Heart right ventricle (tissue), 16 donors: ENCODE measurements at places on chromosomes 12 and 14. TPM values are rescaled to one million over a fixed set of nuclear protein-coding genes. Genes with fewer than 3 reads are reported as not detected.
A peak's percentile ranks its signal among the peaks of the same experiment; 100 is the strongest.

KRT6C gene
- not detected for total RNA-seq

GRCh38 chr14:70254476-70254961, 65.8 kb upstream of the SLC8A3 start:
- no peak overlapping the region for H3K27ac ChIP-seq
- peak overlapping the region; percentile 46 for H3K4me3 ChIP-seq
- no peaks in the 10 kb centered on the region for H3K4me1 ChIP-seq
- H3K27me3 ChIP-seq: peaks cover 62% of the 10 kb centered on the region
- H3K36me3 ChIP-seq: no peaks in the 10 kb centered on the region
- no peak for DNase-seq

NPC2 gene
- total RNA-seq: 258 TPM

KITLG gene
- 7.6 TPM for total RNA-seq

DNA sequence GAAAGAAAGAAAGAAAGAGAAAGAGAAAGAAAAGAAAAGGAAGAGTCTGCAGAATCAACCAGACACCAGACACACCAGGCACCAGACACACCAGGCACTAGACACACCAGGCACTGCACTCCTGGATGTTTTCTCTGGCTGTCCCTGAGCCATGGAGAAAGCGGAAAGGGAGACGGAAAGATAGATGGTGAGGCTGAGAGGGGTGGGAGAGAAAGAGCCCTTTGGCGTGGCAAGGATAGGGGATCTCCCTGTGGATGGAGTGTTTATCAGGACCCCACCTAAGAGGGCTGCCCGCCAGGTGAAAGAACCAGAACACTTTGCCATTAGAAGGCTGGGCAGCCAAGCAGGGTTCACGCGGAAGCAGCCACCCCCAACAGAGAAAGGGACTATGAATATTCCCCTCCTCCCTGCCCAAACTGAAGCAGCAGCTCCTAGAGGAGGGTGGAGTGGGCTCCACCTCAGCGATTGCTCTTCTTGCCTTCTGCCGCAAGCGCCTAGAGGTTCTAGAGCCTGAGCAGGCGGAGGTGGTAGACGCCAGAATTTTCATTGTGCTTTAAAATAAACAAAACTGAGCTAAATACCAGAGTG, 13.4 kb downstream of the ST8SIA1 start:
- DNase-seq: no peak
- H3K27ac ChIP-seq: no peak overlapping the region
- no peaks in the 10 kb centered on the region for H3K4me1 ChIP-seq
- no peaks in the 10 kb centered on the region for H3K36me3 ChIP-seq

LMNTD1 gene
- total RNA-seq: not detected

- no peak overlapping the region for H3K27ac ChIP-seq
- H3K4me3 ChIP-seq: no peak overlapping the region
- H3K27me3 ChIP-seq: no peaks in the 10 kb centered on the region
- no peaks in the 10 kb centered on the region for H3K36me3 ChIP-seq
- no peak for DNase-seq
Measured at GRCh38 chr12:15225136-15225862, 4.1 kb upstream of the RERG start.

DNA sequence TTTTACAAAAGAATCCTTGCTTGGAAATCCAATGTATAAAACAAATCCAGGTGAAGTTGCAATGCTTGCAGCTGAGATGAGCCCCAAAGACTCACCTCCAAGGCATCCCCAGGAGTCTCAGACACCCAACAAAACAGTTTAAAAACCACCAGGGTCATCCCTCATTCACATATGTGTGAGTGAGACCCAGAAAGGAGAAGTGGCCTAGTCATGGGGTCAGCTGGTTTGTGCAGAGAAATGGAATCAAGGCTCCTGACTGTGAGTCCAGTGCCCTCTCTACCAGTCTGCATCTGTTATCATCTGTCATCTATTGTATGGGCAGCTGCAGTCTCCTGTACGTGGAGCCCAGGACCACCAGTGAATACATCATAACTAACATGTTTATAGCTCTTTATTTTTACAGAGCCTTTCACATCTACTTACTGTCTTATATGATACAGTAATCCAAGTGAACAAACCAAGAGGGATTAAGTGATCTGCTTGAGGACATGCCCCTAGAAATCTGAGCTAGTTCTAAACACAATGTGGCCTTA, 27.1 kb downstream of the PLEKHG7 start:
- no peak overlapping the region for H3K27ac ChIP-seq
- no peaks in the 10 kb centered on the region for H3K36me3 ChIP-seq
- peaks cover 2% of the 10 kb centered on the region for H3K4me1 ChIP-seq
- no peaks in the 10 kb centered on the region for H3K27me3 ChIP-seq

DNA sequence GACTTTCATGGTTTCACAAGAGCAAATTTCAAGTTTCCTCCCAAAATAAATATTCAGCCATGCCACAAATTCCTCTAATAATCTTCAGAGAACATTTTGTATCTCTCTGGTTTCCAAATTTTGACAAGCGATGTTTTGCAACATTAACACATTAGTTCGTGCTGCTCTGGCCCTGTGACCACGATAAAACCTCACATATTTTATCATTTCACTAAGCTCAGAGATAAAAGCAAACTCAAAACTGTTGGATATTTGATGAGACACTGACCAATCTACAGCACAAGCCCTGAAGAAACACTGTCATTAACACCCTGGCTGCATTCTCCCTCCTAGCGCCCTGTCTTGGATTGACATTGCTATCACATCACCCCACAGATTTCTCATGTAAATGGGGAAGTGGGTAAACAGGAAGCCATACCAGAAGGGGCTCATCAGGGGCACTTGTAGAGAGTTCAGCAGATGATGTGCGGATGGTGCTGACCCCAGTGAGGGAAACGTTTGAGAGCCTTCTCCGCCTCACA, 264.3 kb downstream of the PRKD1 start:
- H3K36me3 ChIP-seq: no peaks in the 10 kb centered on the region
- no peak for DNase-seq
- H3K27me3 ChIP-seq: no peaks in the 10 kb centered on the region
- no peak overlapping the region for H3K27ac ChIP-seq

GRCh38 chr14:33026850-33027430, 88.3 kb downstream of the NPAS3 start:
- no peak overlapping the region for H3K27ac ChIP-seq
- no peak overlapping the region for H3K4me3 ChIP-seq
- H3K4me1 ChIP-seq: no peaks in the 10 kb centered on the region

- no peak overlapping the region for H3K27ac ChIP-seq
- peaks cover 10% of the 10 kb centered on the region for H3K27me3 ChIP-seq
- H3K4me1 ChIP-seq: no peaks in the 10 kb centered on the region
- H3K36me3 ChIP-seq: no peaks in the 10 kb centered on the region
- no peak overlapping the region for H3K4me3 ChIP-seq
Measured at GRCh38 chr12:127310548-127310947, 956.4 kb upstream of the TMEM132C start.

DNA sequence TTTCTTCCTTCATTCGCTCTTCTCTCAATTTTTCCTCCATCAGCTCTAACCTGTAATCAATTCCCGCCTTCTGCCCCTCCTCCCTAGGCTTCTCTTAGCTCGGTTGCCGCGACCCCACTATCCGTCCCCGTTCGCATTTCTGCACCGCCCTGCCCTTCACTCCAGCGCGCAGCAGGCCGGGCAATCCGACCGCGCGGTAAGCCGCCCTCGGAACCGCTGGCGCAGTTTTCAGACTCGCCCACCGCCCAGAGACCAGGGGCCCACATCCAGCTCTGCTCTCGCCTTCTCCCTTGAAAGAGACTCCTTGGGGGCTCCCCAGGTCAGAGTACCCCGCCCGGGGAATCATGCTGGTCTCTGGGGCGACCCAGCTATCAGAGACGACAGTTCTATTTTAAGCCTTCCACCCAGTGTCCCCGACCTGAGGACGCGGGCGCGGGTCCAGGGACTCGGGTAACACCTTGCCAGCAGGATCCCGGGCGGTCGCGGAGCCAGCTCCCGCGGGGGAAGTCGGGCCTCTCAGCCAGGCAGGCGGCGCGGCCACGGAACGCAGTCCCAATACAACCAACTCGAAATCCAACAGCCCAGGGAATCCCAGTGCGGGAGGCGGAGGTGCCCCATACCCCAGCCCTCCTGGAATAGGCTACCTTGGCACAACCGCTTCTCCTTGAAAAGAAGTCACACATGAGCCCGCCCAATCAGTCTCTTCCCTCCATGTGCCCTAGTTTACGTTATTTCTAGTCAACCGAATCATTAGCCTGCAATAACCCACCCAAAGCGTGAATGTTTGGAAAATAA, 5.7 kb upstream of the SLC38A4 start:
- H3K36me3 ChIP-seq: no peaks in the 10 kb centered on the region
- H3K4me3 ChIP-seq: peak overlapping the region; percentile 49
- peak; percentile 79 for DNase-seq
- H3K4me1 ChIP-seq: peaks cover 16% of the 10 kb centered on the region

- H3K27ac ChIP-seq: no peak overlapping the region
- H3K36me3 ChIP-seq: peaks cover 35% of the 10 kb centered on the region
- no peaks in the 10 kb centered on the region for H3K27me3 ChIP-seq
- DNase-seq: no peak
- no peak overlapping the region for H3K4me3 ChIP-seq
Measured at GRCh38 chr12:7093486-7093885, 1.2 kb upstream of the C1R start.

- H3K27ac ChIP-seq: no peak overlapping the region
- no peak for DNase-seq
- H3K27me3 ChIP-seq: peaks cover 18% of the 10 kb centered on the region
- H3K36me3 ChIP-seq: no peaks in the 10 kb centered on the region
Measured at GRCh38 chr12:111066744-111067437, 146.5 kb upstream of the MYL2 start.

DNA sequence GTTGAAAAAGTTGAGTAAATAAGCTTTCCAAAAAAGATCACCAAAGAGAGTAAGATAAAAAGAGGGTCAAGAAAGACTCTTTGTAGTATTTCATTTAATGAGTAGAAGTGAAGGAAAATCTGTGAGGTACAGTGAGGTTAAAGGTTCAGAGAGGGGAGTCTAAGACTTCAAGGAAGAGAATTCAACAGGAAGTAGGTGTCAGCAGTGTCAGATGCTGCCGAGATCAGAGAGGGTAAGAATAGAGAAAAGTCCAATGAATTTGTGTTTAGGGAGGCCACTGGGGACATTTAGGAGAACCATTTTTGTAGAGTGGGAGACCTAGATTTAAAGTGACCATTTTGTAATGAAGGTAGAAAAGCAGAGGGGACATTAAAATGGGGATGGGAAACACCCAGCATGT, 71.6 kb upstream of the KRAS start:
- H3K27me3 ChIP-seq: no peaks in the 10 kb centered on the region
- H3K27ac ChIP-seq: no peak overlapping the region
- H3K4me3 ChIP-seq: no peak overlapping the region
- H3K4me1 ChIP-seq: no peaks in the 10 kb centered on the region

MYL2 gene
- 33,056 TPM for total RNA-seq

GRCh38 chr12:25629341-25629740, 76.3 kb upstream of the LMNTD1 start:
- H3K27ac ChIP-seq: no peak overlapping the region
- no peak for DNase-seq
- no peaks in the 10 kb centered on the region for H3K4me1 ChIP-seq
- peaks cover 4% of the 10 kb centered on the region for H3K27me3 ChIP-seq
- H3K4me3 ChIP-seq: no peak overlapping the region
- no peaks in the 10 kb centered on the region for H3K36me3 ChIP-seq

DNA sequence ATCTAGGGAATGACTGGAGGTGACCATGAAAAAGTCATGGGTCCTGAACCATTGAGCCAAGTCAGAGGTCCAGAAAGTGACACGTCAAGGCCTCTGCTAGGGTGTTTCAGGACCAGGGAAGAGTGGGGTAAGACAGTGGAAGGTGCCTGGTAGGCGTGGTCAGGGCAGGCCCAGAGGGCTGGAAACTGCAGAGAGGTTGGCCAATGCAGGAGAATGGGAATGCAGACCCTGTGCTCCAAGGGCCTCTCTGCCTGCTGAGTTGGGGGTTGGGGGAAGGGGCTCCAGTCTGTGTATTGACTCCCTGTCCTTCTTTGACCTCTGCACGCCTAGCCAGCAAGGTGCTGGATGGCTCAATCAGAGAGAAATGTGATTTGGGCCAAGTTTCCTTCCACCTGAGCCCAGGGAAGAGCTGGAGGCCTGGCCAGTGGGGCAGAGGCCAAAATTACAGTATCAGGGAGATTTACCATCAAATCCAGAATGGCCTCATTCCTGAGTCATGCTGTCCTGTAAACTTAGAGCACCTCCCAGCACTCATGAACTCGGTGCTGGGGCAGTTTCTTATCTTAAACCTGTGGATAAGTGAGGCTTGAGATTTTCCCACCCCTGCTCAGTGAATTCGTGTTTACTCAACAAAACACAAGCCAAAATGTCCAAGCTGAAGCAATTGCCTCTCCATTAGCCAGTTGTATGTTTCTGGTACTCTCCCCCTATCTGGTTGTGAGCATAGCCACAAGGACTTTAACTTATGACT, 24.4 kb downstream of the IRF2BPL start:
- H3K4me3 ChIP-seq: no peak overlapping the region
- H3K27me3 ChIP-seq: no peaks in the 10 kb centered on the region
- H3K36me3 ChIP-seq: no peaks in the 10 kb centered on the region
- no peak overlapping the region for H3K27ac ChIP-seq
- peaks cover 12% of the 10 kb centered on the region for H3K4me1 ChIP-seq
- no peak for DNase-seq

GRCh38 chr12:105852496-105852895, 286.3 kb downstream of the NUAK1 start:
- no peak overlapping the region for H3K27ac ChIP-seq
- H3K27me3 ChIP-seq: no peaks in the 10 kb centered on the region
- H3K4me3 ChIP-seq: no peak overlapping the region
- no peak for DNase-seq

GPX2 gene
- total RNA-seq: not detected

DNA sequence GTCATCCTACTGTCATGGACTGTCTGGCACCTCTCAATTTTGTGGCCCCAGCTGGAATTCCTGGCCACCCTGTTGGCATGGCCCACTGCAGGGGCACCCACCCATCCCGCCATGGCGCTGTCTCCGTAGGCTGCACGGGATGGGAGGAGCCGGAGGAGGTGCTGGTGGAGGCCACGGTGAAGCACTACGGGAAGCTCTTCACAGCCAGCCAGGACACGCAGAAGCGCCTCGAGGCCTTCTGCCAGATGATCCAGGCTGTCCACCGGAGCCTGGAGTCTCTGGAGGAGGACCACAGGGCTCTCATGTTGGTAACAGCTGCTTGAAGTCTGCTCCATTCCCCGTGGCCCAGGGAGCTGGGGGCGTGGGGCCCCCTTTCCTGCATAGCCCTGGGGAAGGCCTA, 3.9 kb downstream of the CCDC197 start:
- H3K27ac ChIP-seq: no peak overlapping the region
- no peaks in the 10 kb centered on the region for H3K27me3 ChIP-seq
- H3K4me3 ChIP-seq: no peak overlapping the region
- peaks cover 6% of the 10 kb centered on the region for H3K4me1 ChIP-seq
- no peaks in the 10 kb centered on the region for H3K36me3 ChIP-seq

GRCh38 chr14:39875028-39875427, 442.8 kb upstream of the FBXO33 start:
- no peaks in the 10 kb centered on the region for H3K4me1 ChIP-seq
- no peaks in the 10 kb centered on the region for H3K27me3 ChIP-seq
- H3K4me3 ChIP-seq: no peak overlapping the region
- no peak overlapping the region for H3K27ac ChIP-seq
- no peak for DNase-seq

ADAMTS20 gene
- total RNA-seq: not detected
